ENCODE measurements at places on chromosomes 3 and 15.

DNA sequence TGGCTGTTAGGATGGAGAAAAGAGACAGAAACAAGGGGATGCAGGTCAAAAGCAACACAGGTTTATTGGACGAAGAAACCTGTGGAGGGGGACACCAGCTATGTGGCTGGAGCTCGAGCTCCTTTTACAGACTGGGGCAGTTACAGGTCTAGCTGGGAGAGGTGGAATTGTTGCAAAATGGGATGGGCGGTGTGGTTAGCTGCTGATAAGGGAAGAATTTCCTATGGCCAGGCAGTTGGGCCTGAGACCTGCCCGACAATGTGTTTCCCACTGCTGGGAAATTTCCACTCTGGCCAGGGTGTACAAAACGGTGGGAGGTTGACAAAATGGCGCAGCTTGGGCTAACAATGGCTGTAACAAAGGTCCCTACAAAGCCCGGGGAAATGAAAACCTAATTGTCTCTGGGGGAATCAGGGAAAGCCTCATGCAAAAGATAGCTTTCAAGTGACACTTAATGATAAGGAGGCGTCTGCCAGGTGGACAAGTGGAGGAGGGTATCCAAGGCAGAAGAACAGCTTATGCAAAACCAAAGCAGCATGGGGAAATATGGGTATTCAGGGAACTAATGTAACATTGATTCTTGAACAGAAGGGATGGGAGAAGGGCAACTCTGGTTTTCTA, 137.4 kb upstream of the SGO1 start:
- no peak for DNase-seq

DNA sequence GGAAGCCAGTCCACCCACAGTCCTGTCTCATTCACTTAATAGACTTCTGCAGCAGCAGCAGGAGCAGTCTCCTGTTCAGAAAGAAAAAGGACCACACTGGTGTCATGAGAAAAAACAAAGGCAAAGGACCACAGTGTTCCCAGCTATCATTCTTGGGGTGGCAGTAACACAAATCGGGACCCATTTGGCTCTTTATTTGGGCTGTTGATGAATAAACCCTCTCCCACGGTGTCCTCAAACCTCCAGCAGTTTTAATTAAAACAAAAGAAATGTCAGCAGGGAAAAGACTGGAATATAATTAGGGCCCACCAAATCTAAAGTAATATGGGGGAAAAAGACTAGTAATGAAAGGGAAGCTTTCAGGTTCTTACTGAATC, 210.5 kb upstream of the SLC2A2 start:
- DNase-seq = no peak

DNA sequence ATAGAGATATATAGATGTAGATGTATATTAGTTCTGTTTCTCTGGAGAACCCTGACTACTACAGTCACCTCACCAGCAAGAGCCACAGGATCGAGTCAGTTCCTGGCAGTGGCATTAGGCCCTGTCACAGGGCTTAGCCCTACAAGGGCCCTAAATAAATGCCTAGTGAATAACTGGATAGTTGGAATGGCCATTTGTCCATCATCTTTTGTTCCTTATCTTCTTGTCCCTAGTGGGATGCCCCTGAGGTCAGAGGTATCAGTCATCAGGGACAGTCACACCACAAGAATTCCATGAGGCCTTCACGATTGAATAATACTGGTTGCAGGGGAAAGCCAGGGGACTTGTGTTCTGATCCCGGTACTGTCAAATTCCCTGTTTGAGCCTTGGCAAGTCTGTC, 204.9 kb upstream of the PPP2R3A start:
- DNase-seq = no peak

- DNase-seq = no peak
These were observed 73.4 kb downstream of the SLCO3A1 start for GRCh38 chr15:91926908-91927270.

GRCh38 chr3:3664935-3665334, 134.3 kb upstream of the LRRN1 start:
- DNase-seq = peak; percentile 54
